Kasumi-1 (cell line): ENCODE measurements at places on chromosomes 5 and 9.

DNA sequence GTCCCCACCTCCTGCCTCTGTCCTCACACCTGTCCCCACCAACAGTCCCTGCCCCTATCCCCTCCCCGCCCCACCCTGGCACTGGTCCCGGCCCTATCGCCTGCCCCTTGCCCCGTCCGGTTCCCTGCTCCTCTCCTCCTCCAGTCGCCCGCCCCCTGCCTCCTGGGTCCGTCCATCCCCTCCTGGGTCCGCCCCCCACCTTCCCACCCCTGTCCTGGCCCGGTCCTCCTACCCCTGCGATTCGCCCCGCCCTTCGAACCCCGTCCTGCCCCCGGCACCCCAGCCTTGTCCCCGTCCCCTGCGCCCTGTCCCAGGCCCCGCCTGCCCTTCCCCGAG is 372 bp downstream of the EDF1 start:
- no peak for DNase-seq

- no peak for DNase-seq
Measured at GRCh38 chr5:111553868-111554267, 41.5 kb upstream of the STARD4 start.

DNA sequence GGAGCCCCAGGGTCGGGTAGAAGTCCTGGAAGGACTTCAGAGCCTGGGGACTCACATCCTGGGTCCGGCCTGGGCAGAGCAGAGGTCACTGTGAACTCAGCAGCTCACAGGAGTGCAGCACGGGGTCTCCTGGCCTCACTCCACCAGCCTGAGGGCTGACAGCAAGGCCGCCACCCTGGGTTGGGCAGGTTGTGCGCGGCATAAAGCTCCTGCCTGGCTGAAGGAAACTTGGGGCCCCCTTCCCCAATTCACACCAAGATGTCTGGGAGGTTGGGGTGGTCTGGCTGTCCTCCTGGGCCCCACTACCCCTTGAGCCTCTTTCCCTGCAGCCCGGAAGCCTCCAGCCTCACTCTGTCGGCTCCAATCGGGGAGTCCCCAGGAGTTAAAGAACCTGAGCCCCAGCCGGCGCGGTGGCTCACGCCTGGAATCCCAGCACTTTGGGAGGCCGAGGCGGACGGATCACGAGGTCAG is 2.1 kb downstream of the LCN15 start:
- no peak for DNase-seq

DNA sequence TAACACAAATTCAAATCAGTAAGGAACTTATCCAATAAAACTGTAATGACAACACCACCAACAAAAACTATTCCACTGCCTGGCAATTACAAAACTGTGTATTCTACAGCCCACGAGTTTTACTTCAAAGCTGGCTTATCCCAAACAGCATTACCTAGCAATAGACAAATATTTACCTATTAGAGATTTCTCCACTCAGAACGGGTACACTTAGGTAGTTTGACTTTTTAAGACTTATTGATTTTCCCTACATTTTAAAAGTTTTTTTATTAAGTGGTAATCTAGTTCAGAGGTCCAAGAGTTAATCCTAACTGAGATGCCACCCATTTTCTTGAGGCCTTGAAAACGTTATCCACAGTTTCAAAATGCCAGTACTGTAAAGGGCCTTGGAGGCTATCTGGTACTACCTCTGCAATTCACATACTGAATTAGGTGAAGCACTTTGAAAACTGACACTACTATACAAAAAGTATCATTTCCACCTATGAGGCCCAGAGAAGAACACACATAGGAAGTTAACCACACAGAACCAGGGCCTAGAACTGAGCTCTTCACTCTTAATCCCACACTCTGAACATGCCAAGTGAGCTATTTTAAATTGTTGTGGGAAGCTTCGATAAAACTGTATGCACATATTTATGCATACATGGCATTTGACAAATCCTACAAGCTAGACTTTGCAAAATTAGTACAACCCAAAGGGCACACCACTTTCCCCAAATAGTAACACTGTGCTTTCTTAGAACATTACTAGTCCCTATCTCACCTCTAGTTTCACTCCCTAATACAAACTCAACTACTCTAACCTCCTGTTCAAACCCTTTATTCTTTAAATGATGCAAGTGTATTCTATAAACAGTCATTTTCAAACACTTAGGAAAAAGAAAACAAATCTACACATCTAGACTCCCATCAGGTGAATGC is 2.1 kb downstream of the NADK2 start:
- DNase-seq, result no peak

DNA sequence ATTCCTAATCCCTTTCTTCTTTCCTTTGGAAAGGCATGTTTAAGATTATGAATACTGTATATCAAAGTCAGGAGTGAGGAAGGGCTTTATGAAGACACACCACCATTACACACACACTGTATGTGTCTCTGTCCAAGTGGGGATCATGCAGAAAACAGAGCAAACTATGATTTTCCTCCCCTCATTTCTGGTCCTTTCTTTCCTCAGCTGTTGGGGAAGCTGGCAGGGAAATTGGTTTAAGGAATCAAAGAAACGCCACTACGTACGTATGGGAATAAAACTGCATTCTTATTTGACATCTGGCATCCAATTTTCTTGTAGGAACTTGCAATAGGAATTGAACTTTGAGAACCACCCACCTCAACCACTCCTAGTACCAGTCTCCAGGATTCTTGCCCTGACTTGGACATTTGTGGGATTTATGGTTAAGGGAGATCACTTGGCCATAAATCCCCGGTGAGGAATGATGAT is 125.8 kb downstream of the PDE4D start:
- no peak for DNase-seq

DNA sequence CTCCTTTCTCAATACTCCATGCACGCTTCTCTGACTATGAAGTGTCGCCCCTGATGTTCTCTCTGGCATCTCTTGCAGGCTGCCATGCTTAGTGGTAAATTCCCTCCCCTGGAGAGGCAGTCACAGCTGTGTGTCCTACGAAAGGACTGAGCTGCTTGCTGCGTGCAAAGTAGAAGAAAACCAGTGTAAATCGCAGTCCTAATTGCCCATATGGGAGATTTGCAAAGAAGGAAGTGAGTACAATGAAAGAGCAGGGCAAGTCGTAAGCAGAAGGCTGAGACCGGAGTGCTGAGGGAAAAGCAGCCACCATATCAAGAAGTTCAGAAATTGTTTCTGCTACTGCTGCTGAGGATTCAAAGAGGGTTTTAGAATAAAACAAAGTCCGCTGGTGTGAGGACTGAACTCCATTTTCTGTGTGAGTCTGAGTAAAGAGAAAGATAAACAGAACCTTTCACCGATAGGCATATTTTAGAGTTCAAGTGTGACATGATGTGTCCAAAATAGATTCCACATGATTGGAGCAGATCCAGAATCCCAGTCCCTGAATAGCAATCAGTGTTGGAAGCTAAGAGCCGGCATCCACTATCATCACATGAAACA is 507.8 kb upstream of the MPDZ start:
- DNase-seq, result no peak

- no peak for DNase-seq
Measured at GRCh38 chr5:58854441-58854840, 271.6 kb downstream of the RAB3C start.

GRCh38 chr5:139642213-139642612 is 5.9 kb upstream of the CXXC5 start:
- no peak for DNase-seq

GRCh38 chr9:70420441-70421271 is 6.2 kb upstream of the KLF9 start:
- peak; percentile 66 for DNase-seq

GRCh38 chr5:121688126-121688525 is 163.6 kb upstream of the FTMT start:
- DNase-seq, result no peak

- no peak for DNase-seq
Measured at GRCh38 chr9:101307524-101308213, 77.1 kb downstream of the BAAT start.

DNA sequence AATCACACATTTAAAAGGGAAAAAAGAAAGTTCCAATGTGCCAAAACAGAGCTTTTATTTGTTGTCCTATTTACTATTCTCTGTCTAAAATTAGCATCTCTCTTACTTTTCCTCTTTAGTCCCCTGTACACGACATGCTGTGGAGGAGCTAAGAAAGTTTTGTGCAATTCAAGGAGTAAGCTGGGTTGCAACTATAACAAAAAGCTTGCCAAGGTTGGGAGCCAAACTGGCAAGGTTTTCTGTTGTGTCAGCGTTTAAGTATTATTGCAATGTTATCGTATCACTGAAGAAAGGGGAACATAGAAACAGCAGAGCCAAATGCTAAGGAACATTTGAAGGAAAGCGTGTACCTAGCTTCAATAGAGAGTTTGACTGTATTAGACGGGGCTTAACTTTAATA is 680.8 kb downstream of the CETN3 start:
- DNase-seq, result no peak

DNA sequence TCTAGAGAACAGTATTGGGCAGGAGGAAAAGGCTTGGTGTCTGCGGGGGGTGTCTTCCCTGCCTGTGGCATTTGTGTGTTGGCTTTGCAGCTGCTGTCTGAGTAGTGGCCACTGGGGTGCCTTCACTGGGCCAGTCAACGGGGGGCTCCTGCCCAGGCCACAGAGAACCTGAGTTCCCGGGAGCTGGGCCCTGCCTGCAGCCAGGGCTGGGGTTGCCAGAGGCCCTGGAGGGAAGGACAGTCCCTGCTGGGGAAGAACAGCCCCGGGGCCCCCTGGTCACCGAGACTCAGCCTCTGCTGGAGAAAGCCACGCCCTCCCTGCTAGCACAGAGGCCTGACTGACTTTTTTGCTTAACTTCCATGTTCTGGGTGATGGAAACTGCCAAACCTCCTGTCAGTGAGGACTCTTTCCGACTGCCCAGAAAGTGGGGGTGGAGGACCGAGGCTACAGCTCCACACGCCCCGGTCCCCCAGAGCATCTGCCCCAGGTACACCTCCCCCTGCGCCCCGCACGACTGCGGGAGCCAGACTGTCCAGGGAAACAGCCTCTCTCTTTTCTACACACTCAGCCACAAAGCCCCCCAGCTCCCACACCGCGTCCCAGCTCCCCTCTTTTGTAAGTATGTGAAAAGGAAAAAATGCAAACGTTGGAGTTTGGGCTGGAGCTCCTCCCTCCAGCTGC is 133.4 kb downstream of the DAB2IP start:
- DNase-seq, result no peak

GRCh38 chr9:76699971-76700370 is 64.3 kb upstream of the PCA3 start:
- no peak for DNase-seq

DNA sequence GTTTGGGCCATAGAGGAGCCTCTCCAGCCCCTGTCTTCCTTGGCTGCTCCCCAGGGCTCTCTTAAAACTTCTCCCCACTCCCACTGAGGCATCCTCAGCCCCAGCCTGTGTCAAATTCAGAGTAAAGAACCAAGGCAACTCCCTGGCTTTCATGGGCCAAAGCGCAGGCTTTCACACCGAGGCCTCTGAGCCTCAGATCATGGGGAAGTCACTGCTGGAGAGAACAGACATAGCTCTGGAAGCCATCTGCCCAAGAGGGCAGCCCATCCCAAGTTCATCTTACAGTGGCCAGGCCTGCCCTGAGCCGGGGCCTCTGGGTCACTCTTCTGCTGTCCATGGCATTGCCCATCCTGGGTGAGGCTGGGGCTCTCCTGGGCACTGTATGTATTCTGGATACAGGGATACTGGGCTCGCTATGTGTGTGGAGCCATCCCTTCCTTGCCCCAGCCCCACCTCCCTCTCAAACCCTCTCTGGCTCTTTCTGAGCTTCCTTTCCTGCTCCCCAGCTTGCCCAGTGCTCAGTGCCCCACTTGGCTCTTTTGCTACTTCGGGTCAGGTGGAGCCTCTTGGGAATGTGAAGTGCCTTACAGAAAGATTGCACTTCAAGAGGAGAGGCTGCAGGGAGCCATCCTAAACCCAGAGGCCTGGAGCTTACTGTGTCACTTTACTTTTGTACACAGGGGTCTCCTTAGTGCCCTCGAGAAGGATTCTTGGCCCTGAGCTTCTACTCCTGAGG is 33.0 kb downstream of the TGFBI start:
- no peak for DNase-seq

GRCh38 chr9:76366275-76366674 is 28.0 kb downstream of the RFK start:
- DNase-seq, result no peak

DNA sequence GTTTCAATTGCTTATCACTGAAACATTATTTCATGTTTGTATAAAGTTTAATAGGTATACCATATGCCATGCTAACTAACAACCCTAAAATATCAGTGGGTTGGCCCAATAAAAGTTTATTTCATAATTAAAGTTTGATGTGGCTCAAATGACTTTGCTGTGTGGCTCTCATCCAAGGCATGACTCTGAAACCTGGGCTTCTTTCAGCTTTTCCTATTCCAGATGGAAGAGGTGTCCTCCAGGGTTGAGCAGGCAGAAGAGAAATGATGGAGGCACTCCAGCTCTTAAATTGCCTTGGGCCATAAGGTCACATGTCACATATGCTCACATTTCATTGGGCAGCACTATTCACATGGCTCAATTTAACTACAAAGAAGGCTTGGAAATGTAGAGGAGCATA is 101.9 kb downstream of the MACIR start:
- no peak for DNase-seq

DNA sequence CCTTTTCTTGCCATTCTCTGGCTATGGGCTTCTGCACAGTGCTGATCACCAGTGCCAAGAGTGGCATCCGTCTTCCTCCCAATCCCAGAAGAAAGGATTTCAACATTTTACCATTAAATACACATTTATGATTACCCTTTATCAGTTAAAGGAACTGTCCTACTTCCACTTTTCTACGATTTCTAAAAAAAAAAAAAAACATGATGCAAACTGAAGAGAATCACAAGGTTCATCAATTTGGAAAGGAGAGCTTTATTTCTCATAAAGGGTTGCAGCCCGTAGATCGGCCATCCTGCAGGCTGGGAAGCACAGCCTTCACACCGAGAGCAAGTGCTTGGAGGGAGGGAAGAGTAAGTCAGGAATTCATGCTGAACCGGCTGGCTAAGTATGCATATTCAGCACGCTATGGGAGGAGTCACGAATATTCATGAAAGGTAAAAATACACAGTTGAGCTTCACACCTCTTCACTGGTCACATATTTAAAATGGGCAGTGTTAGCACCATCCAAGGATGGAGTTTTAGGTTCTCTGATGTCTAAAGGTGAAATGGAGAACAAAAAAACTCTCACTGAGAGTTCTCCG is 52.5 kb upstream of the SEMA4D start:
- no peak for DNase-seq

GRCh38 chr9:105836936-105837660 is 142.8 kb downstream of the TMEM38B start:
- no peak for DNase-seq

GRCh38 chr5:67200809-67201562 is 4.4 kb upstream of the CD180 start:
- no peak for DNase-seq

DNA sequence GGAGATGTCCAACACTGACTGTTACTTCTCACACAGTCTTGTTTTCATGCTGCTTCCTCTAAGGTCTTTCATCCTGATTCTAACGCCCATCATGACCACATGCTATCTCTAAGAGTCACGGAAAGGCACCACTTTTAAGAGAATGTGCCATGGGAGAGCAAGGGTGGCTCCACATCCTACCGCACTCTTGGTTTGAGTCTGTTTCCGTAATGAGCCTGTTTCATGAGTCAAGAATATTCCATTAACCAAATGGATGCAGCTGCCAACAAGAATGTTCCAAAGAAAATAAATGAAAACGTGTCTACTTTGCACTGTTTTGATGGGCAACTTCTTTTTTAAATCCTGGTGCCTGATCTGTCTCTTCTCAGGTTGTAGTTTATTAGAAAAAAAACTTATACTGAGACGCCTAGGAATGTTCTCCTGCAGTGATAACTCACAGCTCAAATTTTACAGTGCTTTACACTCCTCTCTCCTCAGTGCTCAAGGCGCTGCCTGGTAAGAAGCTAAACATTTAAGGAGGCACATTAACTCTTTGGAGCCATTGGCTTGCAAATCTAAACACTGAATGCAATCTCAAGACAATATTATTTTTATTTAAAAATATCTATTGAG is 124.3 kb downstream of the FGF1 start:
- DNase-seq, result no peak
